Urothelium cell line (cell line): ENCODE measurements at places on chromosomes 7 and 10.

GRCh38 chr10:123781956-123782500, 109.6 kb downstream of the CPXM2 start:
- no peak for DNase-seq

DNA sequence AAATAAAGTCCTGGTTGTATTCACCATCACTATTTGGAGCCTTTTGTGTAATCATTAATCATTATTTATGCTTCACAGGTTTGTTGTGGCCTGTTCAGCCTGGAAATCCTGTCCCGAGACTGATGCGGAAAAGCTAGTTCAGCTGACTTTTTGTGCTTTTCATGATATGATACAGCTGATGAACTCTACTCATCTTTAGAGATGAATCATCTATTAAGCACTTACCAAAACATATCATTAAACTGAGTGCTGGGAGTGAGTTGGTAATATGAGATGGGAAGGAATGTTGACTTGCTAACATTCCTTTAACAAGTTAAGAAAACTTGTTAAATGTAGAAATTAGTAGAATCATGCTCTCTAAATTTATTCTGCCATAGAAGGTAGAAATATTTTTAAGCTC, 53.0 kb downstream of the CROT start:
- no peak for DNase-seq

DNA sequence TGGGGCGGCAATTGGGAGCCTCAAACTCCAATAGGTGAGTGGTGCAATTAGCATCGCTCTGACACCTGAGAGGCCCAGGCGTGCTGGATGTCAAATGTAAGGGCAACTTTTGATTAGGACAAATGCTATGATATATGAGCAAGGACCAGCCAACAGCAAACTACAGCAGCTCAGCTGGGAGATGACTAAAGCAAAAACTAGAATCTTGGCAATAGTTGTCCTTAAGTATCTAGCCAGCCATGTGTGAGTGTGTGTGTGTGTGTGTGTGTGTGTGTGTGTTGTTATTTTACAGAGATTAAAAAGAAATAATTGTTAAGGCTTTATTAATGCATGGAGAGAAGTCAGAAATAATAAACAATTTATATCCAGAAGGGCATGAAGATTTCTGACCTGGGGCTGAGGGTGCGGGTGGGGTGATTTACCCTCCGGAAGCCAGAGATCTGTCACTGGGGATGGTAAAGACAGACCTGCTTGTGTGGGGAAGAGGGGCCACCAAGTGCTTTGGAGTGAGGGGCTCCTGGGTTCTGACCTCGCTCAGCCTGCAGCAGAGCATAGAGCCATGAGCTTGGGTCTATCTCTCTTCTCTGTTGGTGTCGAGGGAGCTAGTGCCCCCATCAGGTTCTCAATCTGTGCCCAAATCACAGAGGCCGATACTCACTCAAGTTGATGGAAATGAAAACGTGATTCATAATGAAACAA, 77.3 kb downstream of the EMX2 start:
- DNase-seq: no peak

- no peak for DNase-seq
Observed at GRCh38 chr10:13815756-13816155, 229.0 kb downstream of the PRPF18 start.

DNA sequence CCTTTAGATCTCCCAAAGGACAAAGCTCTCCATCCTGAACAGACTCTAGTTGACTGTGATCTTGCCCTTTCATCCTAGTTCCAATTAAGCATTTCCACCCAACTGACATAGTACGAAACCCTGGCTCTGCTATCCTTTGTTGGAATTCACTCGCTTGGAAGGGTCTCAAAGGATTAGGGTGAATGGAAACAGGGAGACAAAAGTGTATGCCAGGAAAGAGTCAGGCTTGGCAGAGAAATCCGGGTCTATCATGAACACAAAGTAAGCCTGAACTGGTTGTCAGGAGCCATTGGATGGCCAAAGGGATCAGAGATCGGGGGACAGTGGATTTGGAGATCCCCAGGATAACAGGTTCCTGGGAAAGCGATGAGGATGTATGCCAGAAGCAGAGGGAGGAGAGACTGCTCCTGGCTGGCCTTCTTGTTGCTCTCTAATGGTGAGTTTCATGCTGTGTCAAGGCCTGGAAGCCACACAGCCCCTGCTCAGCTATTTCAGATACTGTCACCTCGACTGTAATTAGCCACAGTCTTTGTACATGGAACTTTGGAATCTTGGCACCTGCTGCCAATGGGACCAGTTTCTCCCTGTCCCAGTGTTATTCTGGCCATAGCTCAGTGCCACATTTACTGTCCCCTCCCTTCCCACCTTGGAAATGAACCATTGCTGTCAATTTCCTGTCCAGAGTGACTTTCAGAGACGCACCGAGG, 1168.7 kb upstream of the AUTS2 start:
- DNase-seq: no peak
